Left forelimb (tissue), 1 donor: ENCODE measurements at places on chromosomes 7 and 10.

- DNase-seq = no peak
These were observed 165.5 kb downstream of the PRKAG2 start for GRCh38 chr7:151711435-151711872.

DNA sequence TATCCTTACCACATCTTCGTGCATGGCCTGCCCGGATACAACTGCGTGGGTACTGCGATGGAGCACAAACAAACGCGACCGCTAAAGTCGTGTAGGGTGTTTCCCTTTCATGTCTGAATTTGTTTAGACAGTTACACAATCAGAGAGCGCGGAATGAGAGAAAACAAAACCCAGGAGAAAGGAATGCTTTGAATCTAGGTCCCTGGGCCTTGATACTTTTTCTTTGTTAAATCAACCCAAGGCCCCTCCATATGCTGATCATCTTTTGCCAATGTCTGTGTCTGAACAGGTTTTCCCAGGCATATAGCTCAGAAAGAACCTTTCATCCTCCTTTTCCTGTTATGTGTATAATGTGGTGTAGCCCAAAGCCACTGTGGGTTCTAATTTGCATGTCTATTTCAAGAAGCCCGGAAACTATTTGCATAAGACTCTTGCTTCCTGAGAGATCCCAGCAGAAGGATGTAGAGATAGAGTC, 145.8 kb downstream of the FRMD4A start:
- no peak for DNase-seq

GRCh38 chr10:124688889-124689670, 55.1 kb downstream of the FAM53B start:
- DNase-seq = no peak

DNA sequence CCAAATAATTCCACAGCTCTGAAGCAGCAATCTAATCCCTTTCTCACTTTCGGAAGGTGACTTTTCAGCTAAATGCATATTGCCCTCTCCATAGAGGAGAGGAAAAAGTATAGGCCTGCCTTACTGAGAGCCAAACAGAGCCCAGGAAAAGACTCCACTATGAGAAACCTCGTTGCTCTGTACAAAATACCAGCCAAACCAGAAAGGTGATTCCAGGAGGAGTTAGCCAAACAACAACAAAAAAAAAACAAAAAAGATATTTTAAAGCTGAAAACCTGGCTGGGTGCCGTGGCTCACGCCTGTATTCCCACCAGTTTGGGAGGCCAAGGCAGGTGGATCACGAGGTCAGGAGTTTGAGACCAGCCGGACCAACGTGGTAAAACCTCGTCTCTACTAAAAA, 70.5 kb downstream of the HOXA1 start:
- no peak for DNase-seq

DNA sequence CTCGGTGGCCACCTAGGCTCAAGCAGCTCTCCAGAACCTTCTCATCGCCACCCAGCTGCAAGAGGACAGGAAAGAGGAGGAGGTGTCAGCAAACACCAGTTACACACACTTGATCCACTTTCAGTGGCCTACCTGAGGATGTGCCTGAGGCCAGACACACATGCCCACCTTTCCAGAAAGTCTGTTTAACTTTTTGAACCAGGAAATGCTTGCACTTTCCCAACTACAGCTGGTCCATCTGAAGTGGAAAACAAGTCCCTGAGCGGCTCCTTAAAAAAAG, 15.7 kb upstream of the CYREN start:
- DNase-seq = no peak

- DNase-seq = no peak
These were observed 34.4 kb upstream of the OTUD1 start for GRCh38 chr10:23404461-23404980.

- DNase-seq = no peak
These were observed 137.4 kb downstream of the TNS3 start for GRCh38 chr7:47444376-47445098.
